ENCODE measurements at places on chromosomes 2 and 18. TPM values are rescaled to one million over a fixed set of nuclear protein-coding genes. Genes with fewer than 3 reads are reported as not detected.

DNA sequence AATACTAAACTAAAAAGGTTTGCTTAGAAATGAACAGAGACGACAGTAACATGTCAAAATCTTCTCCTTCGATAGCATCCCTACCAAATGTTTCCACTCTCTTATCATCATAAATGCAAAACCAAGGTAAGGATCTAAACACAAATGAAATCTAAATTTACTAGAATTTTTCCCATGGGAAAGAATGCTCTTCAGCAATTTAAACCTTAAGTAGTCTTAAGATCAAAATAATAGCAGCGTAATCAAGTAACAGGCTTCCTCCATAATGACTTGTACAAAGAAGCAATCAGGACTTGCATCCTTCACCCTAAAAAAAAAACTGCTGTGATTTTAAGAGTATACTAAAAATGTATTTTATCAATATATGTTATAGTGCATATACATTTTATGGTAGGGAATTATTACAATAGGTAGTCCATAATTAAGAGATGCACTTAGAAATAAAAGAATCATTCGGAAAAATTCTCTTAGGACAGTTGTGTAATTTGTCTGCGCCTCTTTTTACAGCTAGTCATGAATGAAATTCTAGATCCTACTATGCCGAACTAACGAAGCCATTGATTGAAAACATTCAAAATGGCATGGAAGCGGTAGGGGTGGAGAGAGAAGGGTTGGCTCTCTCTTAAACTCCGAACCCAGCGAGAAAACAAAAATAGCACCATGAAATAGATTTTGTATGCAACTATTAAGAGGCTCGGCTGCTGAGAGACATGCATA is 1.3 kb downstream of the PGAP1 start:
- no peak for DNase-seq

DNA sequence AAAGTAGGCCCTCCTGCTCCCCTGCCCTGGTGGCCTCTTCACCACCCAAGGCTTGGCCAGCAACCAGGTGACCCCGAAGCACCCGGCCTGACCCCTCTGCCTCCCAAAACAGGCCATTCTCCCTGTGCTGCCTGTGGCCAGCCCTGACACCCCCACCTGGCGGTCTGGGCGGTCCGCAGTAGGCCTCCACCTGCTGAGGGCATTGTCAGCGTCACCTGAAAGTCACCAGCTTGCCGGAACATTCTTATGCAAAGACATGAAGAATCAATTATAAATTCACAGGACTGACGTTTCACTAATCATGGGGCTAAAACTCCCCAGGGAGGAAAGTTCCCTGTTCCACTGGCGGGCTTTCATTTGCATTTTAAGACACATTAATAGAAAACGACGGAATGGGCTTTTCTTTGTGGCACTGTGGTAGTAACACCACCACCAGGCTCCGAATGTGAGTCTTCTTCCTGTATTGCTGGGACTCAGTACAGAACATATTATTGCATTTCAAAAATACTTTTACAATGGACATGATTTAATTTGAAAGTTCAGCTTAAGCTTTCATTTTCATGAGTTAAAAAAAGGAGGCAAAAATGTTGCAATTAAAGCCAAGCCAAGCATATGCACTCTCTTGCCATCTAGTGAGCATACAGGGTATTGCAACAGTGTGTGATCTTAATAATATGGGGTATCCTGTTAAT is 57.4 kb downstream of the ADI1 start:
- DNase-seq = peak; percentile 84

- peak; percentile 66 for DNase-seq
Measured at GRCh38 chr2:201358684-201359083, 1.5 kb upstream of the FLACC1 start.

GRCh38 chr2:158006961-158007719 is 94.5 kb upstream of the UPP2 start:
- peak; percentile 63 for DNase-seq

- DNase-seq = no peak
Measured at GRCh38 chr18:26470011-26470637, 78.2 kb downstream of the KCTD1 start.

DNA sequence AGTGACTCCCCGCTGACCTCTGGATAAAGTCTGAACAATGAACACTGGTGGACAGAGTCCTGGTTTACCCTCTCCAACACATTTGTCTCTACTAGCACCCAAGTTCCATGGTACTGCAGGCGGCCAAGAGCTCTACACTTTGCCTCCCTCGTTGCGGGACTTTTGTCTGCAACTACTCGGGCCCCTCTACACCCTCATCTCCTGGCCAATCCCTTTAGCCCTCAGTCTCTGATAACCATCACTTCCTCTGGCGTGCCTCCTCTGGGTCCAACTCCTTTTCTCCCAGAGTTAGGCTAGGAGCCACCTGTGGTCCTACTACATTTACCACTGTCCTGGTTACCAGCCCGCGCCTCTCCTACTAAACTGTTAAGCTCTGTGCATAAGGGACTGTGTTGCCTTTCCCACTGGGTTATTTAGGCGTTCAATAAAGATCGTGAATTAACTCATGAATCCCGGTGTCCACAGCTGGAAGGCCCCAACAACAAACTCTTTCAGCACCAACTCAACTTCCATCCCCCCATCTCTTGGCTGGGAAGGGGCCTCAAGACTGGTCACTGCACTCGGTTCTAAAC is 757 bp downstream of the HDHD2 start:
- DNase-seq = peak; percentile 63

DNA sequence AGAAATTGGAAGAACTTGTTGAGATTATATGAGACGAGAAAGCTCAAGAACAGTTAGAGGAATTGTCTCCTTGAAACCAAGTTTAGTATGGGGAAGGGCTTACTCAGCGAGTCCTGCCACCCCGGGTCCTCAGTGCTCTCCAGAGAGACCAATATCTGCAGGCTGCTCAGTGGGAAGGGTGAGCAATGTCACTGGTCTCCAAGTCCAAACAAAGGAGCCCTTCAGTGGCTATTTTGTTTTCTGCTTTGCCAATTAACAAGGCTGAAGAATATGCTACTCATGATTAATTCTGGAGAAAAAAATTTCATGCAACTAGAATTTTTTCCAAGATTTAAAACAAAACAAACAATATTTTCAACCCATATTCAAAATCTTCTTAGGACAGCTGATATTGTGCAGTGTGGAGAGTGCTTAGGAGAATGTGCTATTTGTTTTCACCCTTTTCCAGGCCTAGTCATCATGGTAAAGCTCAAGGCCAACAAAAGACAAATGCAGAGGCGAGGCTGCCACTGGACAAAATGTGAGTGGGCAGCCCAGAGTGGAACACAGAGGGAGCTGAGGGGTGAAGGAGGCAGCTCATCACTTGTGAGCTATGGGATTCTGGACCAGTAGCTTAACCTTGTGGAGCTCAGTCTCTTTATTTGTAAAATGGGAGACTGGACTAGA is 83.8 kb upstream of the TMEM17 start:
- DNase-seq = no peak

- no peak for DNase-seq
Measured at GRCh38 chr2:30180226-30180625, 33.4 kb downstream of the YPEL5 start.

Gene MRO
- total RNA-seq = not detected

Gene PKDCC
- total RNA-seq = not detected

Gene MC2R
- total RNA-seq = not detected

Measured in activated CD4-positive, alpha-beta T cell treated with anti-CD3 and anti-CD28 coated beads, Interleukin-2, amount 10 ng/mL, durations not matched to agents 24 days and 14 days (primary cell).